ENCODE measurements at places on chromosomes 1 and 21.

DNA sequence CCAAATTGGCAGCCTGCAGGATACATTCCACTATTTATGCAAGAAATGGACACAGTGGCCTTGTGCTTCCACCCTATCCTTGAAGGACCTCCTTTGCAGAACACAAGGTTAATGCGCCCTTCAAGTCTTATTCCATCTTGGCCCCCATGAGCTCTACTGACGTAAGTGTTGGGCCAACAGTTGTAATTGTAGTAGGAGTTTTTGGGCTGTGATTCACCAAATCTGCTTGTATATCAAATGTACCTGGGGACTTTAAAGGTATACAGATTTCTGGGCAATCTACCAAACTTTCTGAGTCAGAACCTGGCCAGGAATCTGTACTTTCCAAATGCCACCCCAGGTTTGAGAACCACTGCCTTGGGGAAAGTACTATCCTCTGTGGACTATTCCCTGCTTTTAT, 100.9 kb upstream of the MARK1 start:
- no peak for DNase-seq

DNA sequence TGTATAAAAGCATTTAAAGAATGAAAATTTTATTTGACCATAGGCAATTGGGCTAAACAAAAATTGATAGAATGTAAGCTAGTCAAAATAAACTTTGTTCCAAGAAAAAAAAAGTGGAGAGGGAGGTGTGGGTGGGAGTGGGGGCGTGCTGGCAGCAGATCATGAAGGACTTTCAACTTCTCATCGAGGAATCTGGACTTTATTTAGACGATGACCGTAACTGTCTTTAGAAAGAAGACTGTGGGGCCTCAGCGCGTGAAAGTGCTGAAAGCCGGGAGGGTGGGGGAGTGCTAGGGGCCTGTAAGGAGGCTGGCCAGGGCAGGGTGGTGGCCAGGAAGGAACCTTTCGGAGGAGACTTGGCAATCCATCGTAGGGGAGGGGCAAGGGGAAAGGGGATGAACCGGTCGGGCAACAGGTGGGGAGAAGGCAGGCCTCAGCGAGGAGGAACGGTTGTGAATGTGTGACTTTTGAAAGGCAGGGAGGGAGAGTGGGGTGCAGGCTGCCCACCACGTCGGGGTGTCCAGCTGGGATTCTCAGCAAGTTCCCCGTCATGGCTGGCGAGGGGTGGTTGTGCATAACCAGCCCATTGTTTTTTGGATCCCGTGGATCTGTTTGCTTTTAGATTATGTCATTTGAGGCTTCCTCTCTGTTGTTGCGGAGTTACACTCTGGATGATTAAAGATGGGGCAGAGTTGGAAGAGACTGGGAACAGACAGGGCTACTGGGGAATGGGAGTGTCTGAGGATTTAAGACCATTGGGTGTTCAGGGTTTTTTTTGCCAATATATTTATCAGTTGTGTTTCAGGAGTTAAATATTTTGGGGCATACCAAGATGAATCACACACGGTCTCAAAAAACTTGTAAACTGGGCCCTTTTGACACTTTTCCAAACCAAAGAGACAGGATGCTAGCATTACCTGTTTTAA, 35.5 kb downstream of the HUNK start:
- DNase-seq, result peak; percentile 79

- no peak for DNase-seq
These were observed 57.3 kb upstream of the ZNF648 start for GRCh38 chr1:182118851-182119250.

DNA sequence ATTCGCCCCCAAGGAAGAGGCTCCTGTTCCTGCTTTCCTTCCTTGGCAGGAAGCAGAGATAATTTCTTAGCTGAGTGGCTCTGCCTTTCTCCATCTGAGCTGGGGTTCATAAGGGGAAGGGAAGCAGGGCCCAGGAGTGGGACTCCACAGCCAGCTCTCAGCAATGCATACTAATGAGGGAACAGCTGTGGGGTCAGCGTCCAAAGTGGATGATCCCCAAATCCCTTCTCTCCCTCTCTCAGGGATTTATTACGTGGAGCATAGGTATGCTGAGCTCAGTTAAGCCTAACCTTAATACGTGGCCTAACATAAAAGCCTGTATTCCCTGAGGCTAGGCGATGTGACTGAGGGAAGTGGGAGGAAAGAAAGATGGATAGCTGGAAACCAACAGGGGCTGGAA, 87.3 kb upstream of the CTTNBP2NL start:
- DNase-seq, result no peak

DNA sequence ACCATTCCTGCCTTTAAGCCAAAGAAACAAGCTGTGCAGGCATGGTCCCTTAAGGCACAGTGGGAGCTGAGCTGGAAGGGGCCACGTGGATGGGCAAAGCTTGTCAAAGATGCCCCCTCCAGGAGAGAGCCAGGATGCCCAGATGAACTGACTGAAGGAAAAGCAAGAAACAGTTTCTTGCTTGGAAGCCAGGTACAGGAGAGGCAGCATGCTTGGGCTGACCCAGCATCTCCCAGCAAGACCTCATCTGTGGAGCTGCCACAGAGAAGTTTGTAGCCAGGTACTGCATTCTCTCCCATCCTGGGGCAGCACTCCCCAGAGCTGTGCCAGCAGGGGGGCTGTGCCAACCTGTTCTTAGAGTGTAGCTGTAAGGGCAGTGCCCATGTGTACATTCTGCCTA, 1.3 kb upstream of the SLC50A1 start:
- DNase-seq, result no peak

GRCh38 chr1:188228623-188229022, 1399.9 kb downstream of the PLA2G4A start:
- DNase-seq, result no peak
